Stimulated activated CD8-positive, alpha-beta memory T cell treated with anti-CD3 and anti-CD28 coated beads, Interleukin-2, amount 100 ng/mL, for 48 hours (primary cell): ENCODE measurements at places on chromosomes 7 and 10.

GRCh38 chr10:132812520-132812919 is 26.6 kb upstream of the NKX6-2 start:
- no peak for DNase-seq

DNA sequence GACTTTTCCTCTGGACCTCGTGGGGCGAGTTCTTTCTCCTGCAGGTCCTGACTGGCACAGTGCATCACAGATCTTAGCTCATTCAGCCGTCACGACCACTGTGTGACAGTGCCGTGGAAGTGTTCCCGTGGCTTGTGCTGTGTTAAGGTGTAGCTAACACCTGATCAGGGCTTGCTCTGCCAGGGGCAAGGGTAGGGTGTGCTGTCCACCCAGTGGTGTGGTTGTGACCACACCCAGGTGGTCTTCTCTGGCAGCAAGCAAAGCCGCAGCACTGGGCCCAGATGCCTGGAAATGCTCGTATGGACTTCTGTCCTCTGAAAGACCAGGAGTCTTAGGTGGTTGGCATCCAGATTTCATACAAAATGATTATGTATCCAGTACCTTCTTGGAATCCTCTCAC is 86.2 kb downstream of the GLRX3 start:
- DNase-seq = no peak

DNA sequence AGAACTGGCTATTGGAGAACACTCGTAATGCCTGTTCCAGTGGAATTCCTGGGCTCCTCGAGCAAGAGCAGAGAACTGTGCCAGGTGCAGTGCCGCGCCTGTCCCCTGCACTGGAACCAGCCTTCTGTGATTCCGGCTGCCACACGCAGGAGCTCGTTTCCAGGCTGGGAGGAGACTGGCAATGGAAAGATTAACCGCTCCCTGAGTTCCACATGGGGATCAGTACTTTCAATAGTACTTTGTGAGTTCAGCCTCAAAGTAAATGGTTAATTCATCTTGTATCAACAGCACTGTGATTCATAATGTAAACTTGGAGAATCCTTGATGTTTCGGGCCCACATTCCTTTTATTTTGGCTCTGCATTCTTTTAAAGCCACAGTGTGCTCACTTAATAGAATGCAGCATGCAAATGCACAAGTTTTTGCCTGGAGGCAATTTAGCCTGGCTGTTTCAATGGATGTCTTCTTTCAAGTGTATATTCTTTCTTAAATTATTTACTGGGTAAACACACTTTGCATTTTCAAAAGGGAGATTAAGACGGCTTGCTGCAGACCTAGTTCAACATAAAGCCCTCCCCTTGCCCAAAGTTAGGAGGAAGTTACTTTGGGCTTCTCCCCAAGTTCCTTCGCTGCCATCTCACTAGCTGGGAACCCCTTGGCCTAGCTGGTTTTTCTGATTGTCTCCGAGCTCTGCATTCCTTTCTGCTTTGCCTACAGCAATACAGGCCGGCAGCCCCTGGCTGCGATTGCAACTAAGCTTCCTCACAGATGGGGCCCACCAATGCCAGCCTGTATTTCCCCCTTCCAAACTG is 138.1 kb upstream of the TCF7L2 start:
- DNase-seq = no peak

DNA sequence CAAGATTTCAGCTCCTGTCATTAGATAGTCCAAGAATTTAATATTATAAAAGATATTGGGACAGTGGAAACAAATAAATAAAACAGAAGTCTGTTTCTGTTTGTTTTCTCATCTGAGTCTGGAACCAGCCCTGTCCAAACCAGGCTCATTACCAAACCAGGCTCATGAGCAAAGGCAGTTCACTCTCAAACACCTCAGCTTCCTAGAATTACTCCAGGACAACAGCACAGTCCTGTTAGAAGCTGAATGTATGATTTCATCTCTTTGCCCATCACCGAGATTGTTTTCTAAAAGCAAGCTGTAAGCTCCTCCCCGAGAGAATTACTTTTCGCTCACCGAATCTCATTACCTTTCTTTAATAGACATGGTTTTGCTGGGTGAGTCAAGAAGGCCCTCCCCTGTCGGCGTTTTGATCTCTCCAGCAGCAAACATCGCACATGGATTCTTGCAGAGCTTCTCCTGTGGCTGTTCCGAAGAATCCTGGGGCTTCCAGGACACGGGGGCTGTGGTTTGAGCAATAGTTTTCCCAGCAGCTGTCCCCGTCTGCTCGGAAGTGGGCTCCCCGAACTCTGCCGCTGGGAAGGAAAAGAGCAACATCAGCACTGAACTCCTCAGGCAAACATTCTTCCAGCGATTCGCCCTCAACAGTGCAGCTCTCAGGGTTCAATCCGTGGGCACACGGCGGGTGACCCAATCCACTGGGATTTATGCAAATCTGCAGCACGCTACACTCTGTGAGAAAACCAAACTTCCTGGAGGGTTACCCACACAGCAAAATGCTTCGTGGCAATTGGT is 112.5 kb downstream of the SVIL start:
- DNase-seq = no peak

GRCh38 chr10:63267414-63268148 is 134.5 kb downstream of the NRBF2 start:
- no peak for DNase-seq

DNA sequence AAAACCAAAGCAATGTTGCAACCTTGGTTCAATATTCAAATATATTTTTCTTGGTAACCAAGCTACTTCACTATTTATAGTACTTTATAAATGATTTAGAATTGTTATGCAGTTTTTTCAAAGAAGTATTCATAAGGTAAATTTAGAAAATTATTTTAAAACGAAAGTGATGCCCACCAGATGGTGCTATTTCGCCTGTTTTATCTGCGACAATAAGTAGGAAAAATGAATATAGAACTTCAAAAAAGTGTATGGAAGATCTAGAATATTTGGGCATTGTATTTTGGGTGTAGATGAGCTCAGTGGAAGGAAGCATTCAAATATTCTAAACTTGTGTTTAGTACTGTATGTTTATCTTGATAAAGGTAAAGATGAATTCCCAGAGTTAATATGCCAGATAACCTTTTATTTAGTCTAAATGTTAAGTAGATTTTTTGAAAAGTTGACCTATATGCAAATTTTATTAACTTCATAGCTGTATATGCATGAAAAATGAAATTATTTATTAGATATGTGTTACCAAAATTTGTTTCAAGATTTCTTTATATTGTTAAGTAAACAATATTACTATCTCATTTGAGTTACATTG is 93.2 kb downstream of the ADK start:
- DNase-seq = no peak

GRCh38 chr7:105497016-105497415 is 25.1 kb downstream of the PUS7 start:
- no peak for DNase-seq
